CD8-positive, alpha-beta T cell (primary cell): ENCODE measurements at places on chromosomes 1 and 21. TPM values are rescaled to one million over a fixed set of nuclear protein-coding genes. Genes with fewer than 3 reads are reported as not detected.

DNA sequence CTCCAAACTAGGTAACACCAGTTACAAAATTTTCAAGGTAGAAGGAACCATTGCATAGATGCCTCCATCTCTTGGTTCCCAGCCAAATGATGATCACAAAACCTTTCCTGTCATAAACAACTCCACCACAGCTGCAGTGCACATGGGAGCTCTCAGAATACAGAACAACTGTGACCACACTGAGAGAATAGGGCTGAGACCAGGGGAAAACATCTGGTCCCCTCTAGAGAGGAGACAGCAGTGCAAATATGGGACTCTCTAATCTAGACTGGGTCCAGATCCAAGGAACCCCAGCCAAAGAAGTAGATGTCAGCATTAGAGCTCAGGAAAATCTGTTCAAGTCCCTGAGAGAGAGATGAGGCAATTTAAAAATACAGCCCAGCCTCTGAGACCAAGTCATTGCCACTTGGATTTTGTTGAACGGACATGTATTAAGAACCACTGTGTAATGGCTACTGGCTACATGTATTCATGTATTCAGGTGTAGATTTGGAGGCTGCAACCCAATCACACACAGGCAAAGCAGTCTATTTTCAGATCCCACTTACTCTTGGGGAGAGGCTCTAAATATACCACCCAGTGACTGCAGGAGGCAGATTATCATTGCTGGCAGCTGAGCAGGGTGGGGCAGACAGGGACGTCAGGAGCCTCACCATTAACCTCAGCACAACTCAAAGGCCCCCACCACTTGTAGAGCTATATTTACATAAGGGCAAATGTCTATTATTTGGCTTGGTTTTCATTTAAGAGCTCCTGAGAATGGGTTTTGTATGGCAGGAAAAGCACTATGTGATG is 7.6 kb upstream of the RXRG start:
- no peak for DNase-seq

DNA sequence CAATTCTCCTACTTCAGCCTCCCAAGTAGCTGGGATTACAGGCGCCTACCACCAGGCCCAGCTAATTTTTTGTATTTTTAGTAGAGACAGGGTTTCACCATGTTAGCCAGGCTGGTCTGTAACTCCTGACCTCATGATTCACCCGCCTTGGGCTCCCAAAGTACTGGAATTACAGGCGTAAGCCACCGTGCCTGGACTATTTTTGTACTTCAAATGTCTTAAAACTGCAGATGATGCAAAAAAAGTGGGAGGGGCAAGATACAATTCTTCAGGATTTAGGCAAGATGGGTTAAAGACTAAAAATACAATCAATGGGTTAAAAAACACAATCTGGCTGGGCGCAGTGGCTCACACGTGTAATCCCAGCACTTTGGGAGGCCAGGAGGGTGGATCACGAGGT is 4.7 kb downstream of the SCAF4 start:
- DNase-seq, result no peak

GRCh38 chr1:185068341-185068740 is 23.0 kb downstream of the RNF2 start:
- no peak for DNase-seq

- peak; percentile 60 for DNase-seq
These were observed 90.2 kb downstream of the DMRTA2 start for GRCh38 chr1:50332941-50333594.

Gene TCP10L
- total RNA-seq, result not detected

DNA sequence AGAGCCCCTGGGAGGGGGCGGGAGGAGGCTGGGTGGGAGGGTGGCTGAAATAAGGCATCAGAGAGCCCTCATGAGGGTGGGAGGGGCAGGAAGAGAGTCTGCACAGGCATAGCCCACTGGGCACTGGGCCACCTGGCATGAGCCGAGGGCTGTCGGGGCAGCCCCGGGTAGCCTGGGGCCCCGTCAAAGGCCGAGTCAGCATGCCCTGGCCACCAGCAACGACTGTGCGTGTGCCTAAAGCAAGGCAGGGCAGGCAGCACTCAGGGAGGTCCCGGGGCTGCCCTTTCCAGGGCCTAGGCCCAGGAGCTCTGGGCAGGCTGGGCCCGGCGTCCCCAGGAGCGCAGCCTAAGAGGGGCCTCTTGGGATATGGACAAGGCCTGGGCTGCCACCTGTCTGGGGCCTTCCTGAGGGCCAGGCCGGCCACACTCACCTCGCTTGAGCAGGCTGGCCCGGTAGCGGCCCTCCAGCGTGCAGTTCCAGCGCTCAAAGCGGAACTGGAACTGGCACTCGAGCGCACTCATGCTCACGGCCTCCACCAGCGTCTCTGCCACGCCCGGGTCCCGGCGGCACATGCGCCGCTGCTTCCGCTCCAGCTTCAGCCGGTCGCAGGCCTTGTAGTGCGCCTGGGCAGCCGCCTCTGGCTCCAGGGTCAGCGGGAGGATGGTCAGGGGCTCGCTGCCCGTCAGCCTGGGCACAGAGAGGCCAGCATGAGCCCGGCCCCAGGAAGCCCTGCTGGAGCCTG is 22.7 kb downstream of the WNT9A start:
- DNase-seq, result no peak

GRCh38 chr1:94920061-94920460 is 6.8 kb downstream of the CNN3 start:
- no peak for DNase-seq
